ENCODE measurements at places on chromosomes 5 and 9. TPM values are rescaled to one million over a fixed set of nuclear protein-coding genes. Genes with fewer than 3 reads are reported as not detected.
A peak's percentile ranks its signal among the peaks of the same experiment; 100 is the strongest.

GRCh38 chr9:16559418-16560188, 310.9 kb downstream of the BNC2 start:
- no peak for DNase-seq

The TNFSF15 gene
- not detected for total RNA-seq

DNA sequence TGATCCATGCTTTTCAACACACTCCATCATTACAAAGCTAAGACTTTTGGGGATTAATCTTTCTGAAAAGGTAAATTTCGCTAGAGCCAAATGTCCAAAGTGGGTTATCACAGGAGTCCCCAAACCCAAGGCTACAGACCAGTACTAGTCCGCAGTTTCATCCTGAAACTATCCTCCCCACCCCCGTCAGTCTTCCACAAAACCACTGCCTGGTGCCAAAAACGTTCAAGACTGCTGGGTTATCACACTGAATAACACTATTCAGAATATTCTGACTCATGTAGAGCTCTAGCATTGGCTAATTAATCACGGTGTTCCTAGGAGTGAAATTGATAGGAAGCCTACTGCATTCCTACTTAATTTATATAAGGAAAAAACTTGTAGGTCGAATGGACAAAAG, 24.7 kb downstream of the ERP44 start:
- no peak for DNase-seq

DNA sequence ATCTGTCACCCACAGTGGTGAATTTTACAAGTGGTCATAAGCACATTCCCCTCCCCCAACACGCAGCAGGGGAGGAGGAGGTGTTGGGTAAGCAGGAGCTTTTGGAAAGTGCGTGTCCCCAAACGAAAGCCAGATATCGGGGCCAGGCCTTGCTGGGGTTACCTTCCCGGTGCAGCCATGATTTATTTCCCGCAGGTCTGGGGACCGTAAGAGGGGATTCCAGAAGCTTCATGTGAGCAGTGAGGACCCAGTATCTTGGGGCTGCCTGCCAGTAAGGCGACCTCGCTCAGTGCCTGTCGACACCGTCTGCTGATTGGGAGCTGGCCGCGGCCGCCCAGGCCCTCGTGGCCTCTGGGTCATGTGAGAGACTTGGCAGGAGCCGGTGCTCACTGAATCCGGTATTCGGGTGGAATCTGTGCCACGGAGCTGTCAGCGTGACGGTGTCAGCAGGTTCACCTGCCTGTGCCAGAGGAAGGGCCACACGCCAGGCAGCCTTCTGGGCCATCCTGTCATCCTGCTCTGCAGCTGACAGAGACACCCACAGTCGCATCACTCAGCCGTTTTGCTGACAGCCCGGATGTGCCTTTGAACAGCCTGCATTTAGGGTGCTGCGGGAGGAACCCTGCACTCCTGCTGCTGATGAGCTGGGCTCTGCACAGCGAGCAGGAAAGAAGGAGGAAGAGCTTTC, 37.3 kb downstream of the SEC61B start:
- no peak for DNase-seq

DNA sequence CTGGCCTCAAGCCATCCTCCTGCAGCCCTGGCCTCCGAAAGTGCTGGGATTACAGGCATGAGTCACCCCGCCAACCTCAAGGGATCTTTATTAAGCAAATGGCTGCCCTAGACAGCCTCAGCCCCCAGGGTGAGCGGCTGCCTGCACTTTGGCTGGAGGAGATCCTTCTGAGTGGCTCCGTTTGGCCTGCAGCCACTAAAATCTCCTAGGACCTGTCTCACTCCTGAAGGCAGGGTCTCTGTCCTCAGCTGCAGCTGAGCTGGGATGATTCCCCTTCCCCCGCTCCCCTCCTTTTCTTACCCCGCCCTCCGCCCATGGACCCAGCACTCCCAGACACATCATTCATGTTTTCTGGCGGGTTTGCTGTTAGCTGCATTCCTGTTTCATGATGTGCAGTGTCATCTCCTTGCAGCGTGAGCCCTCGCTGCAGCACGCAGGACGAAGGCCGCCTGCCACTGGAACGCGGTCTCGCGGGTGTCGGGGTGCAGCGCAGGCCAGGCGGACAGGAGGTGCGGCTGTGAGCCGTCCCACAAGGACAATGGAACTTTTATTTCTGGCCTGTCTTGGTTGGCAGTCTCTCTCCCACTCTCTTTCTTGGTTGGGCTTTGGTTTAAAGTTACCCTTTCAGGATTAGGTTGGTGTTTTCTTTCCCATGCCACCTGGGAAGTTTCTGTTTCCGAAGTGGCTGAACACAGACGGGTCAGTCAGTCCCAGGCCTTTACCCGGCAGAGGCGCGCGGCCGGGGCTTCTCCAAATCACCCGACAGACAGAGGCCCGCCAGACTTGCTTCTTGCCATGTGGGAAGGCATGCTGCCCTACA, 137.1 kb downstream of the FOXD1 start:
- DNase-seq: no peak

- no peak for DNase-seq
Observed at GRCh38 chr5:151499501-151500035, 52.2 kb downstream of the SLC36A1 start.

The FGD3 gene
- 1.1 TPM for total RNA-seq

DNA sequence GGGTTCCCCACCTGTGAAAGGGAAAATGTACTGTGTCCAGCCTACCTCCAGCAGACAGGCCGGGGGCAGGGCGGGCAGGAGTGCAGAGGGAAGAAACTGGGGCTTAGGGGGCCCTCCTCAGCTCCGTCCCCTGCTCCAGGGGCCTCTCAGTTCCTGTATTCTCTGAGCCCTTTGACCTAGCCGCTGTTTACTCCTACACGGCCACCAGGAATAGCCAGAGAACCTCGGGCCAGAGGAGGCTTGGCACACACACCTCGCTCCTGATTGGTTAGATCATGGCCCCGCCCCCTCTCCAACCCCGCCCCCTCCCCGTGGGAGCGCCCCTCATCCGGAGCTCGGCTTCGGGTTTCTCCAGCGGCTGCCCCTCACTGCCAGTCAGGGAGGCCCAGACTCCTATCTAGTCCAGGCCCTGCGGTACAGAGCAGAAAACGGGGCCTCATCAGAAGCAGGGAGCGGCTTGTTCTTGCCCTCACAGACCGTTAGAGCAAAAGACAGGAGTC, 2.2 kb downstream of the ST6GALNAC6 start:
- peak; percentile 80 for DNase-seq

The C9orf50 gene
- not detected for total RNA-seq

DNA sequence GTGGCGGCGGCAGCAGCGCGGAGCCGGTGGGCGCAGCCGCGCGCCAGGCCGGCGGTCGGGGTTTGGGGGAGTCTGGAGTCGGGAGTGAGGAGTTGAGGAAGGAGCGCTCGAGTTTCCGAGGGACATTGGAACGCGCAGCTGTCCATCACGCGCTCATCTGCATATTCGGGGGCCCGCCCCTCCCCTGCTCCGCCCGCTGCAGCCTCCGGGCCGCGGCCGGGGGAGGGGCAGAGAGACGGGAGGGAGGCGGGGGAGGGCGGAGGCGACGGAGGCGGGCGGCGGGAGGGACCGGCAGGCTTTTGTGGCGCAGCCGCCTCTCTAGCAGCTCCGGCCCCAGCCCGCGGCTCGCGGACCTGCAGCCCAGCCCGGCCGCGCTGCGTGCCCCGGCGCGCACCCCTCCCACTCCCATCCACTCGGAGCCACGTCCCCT, at the start of gene IRX2:
Gene IRX2, minus strand, starts transcription at position 86 of the 430 bp plus-strand sequence. CDS start 264 bp downstream, outside the sequence.
- peak; percentile 64 for DNase-seq

GRCh38 chr5:169763376-169764017, 126.4 kb downstream of the DOCK2 start:
- no peak for DNase-seq

DNA sequence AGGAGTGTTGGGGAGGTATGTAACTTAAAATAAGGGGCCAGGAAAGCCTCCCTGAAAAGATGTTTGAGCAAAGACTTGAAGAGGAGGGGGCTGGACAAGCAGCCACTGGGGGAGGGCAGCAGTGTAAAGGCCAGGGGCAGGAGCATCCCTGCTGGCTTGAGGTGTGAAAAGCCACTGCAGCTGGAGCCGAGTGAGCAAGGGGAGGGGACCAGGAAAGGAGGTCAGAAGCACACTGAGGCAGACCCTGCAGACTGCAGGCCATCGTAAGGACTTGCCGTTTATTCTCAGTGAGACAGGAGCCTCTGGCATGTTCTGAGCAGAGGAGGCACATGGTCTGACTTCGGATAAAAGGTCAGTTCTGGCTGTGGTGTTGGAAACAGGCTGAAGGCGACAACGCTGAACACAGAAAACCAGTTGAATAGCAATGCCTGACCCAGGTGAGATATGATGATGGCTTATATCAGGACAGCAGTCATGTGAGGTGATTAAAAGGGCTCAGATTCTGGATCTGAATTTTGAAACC, 10.2 kb upstream of the ERGIC1 start:
- no peak for DNase-seq

GRCh38 chr5:73306078-73306719, 133.2 kb downstream of the TMEM174 start:
- DNase-seq: no peak

The ABO gene
- 1.4 TPM for total RNA-seq

GRCh38 chr5:67679184-67679841, 482.7 kb upstream of the CD180 start:
- no peak for DNase-seq

Measured in endothelial cell (in vitro differentiated cells).